ENCODE measurements at places on chromosomes 6 and 20. TPM values are rescaled to one million over a fixed set of nuclear protein-coding genes. Genes with fewer than 3 reads are reported as not detected.
A peak's percentile ranks its signal among the peaks of the same experiment; 100 is the strongest.

Gene MLN
- not detected for total RNA-seq

DNA sequence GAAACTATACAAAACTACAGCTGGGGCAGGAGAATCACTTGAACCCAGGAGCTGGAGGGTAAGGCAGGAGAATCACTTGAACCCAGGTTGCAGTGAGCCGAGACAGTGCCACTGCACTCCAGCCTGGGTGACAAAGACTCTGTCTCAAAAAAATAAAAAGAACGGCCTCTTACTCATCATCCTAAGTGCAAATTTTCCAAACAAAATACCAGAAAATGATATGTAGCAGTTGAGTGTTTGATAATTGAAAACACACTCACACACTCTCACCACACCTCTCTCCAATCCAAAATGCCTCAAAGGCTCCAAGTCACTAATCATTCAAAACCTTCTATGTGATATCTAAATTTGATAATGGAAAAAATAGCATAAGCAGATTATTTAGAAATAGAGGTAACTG lies 198.6 kb upstream of the SHLD1 start:
- no peak for DNase-seq

GRCh38 chr6:124573953-124574352 lies 388.3 kb upstream of the RNF217 start:
- no peak for DNase-seq

- DNase-seq: peak; percentile 71
Observed at GRCh38 chr6:126539022-126539421, 199.1 kb downstream of the CENPW start.

- no peak for DNase-seq
Observed at GRCh38 chr6:5199702-5200101, 61.0 kb downstream of the LYRM4 start.

GRCh38 chr6:79034865-79035264 lies 43.2 kb downstream of the PHIP start:
- DNase-seq: peak; percentile 51

Gene KIZ
- total RNA-seq: 65.4 TPM

DNA sequence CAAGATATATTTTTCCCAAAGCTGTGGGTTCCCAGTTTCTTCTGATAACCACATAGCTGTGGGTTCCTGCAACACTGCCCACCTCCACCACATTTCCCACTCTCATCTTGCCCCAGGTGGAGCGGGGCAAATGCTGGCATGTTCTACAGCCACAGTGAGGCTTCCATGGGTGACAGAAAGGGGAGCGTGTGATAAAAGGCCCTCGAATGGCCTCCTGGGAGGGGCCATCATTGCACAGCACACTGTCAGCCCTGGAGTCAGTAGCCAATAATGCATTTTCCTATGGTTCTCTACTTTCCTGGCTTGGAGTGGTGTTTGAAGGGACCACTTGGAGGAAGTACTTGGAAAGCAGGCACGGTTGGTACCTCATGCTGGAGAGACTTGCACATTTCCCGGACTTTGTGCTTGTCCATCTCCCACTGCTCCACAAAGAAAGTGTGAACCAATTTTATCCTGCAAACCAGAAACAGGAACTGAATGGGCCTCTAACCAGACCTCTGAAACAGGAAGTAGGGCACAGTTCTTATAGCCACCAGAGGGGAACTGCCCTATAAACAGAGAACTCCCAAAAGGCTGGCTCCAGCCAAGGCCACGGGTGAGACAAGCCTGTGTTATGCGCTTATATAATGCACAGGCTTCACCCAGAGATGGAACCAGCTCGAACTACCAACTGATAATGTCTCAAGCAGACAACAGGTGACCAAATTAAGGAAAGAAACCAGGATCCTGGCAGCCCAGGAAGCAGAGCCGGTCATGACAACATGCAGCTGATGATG lies 8.6 kb downstream of the MAP3K5 start:
- no peak for DNase-seq

Data from mammary epithelial cell (primary cell).